IMR-90 (cell line): ENCODE measurements at places on chromosomes 3 and 15. TPM values are rescaled to one million over a fixed set of nuclear protein-coding genes. Genes with fewer than 3 reads are reported as not detected.

DNA sequence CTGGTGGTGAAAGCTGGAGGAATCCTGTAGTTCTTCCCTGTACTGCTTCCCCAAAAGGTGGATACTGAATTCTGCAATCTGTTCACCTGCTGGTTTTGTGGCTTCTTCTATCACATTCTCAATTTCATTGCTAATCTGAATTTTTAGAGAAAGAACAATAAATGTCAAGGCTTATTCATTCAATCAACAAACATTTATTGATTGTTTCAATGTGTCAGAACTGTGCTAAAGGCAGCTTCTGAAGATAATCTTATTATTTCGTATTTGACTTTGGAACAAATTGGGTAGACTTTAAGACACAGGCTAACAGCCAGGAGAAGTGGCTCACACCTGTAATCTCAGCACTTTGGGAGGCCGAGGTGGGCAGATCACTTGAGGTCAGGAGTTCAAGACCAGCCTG is 46.8 kb downstream of the IMPG2 start:
- DNase-seq = no peak

DNA sequence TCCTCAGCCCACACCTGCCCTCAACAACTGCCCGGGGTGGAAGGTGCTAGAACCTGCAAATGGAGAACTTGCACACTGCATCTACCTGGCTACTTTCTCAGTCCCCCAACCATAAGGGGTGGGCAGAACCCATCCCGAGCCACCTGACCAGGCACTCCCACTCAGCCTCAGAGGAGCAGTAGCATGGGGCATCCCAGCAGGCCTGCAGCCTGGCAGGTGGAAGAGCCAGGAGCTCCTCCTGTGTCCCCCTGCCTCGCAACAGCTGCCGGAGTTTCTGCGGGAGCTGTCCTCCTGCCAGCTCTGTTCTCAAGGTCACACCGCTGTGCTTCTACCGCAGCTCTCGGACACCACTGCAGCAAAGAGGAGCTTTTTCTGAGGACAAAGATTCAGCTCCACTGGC is 27.5 kb downstream of the RAB6B start:
- no peak for DNase-seq

DNA sequence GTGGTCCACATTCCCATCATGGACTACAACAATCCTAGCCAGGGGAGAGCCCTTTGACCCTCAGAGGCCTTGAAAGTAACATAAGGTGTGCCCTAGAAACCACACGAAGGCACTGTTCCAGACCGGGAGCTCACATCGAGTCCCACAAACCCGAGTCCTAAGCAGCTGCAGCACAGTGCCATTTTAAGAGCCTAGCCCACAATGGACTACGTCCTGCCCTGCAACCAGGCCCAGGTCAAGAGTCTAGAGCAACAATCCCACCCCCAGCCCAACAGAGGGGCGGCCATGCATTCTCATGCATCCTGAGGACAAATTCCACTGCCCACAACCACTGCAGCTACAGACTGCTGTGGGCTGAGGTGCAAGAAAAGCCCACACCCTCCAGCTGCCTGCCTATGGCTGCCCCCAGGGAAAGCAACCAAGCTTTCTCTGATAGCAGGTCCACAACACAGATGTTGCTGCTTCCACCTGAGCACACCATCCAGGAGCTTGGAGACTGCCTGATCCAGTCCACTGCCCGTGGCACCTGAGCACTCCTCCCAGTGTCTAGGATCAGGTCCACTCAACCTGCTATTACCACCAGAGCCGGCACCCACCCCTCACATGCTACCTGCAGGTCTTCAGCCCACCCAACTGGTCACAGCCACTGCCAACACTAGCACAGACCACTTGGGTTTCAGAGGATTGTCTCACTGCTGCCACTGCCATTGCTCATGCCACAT is 56.8 kb downstream of the IGSF11 start:
- DNase-seq = no peak

- DNase-seq = peak; percentile 87
Observed at GRCh38 chr3:152317956-152318355, 49.2 kb downstream of the MBNL1 start.

DNA sequence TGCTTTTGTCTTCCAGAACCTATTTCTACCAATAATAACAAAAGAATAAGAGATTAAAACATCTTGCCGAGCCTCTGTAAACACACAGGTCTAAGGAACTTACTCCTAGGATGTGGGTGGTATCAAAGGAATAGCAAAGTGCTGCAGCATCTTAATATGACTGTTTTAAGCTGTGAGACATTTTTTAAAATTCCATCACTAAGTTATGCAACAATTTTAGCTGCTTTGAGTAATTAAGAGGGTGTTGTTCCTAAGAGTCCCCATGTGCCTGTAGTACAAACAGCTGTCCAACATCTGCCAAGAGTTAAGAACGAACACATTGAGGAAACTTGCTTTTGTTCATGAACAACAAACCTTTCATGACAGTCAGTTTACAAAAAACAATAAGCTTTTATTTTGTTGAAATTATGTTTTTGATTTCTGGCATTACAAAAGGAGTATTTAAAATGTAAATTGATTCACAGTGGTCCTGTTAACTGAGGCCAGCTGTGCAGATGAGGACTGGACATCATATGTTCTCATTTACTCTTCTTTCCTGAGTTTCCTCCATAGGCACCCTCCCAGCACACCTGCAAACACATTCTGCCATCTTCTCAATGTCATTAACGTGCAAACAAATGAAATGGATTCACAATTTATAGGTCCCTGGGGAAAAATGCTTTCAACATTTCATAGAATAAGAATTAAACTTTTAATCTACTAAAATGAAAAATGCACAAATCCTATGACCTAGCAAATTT is 337.3 kb upstream of the ARHGEF26 start:
- DNase-seq = no peak

GRCh38 chr15:40694688-40695468 is at the start of gene RAD51:
TSS of gene RAD51 (plus strand) at chr15:40695174. CDS start at chr15:40698759, 3,585 bp downstream.
- peak; percentile 93 for DNase-seq

- DNase-seq = no peak
Observed at GRCh38 chr3:104566054-104566453, 800.7 kb upstream of the ALCAM start.

- no peak for DNase-seq
Observed at GRCh38 chr3:70822669-70823068, 510.2 kb upstream of the MDFIC2 start.

GRCh38 chr15:43808960-43809678 is 8.7 kb downstream of the HYPK start:
- no peak for DNase-seq

DNA sequence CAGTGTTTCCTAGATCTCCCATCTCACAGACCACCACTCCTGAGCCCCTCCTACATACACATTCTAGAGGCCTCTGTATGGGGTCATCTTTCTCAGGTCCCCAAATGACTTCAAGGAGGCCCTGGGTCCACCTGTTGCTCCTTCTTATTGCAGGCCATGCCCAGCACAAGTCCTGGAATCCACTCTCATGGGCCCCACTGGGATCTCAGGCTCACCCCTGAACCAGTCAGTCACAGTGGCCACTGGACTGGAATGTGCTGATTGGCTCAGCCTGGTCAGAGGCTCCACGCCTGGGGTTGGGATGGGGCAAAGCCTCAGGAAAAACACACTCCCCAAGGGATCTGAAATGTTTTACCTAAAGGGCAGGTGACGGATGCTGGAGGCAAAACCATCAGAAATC is 55.7 kb downstream of the SPSB4 start:
- no peak for DNase-seq

DNA sequence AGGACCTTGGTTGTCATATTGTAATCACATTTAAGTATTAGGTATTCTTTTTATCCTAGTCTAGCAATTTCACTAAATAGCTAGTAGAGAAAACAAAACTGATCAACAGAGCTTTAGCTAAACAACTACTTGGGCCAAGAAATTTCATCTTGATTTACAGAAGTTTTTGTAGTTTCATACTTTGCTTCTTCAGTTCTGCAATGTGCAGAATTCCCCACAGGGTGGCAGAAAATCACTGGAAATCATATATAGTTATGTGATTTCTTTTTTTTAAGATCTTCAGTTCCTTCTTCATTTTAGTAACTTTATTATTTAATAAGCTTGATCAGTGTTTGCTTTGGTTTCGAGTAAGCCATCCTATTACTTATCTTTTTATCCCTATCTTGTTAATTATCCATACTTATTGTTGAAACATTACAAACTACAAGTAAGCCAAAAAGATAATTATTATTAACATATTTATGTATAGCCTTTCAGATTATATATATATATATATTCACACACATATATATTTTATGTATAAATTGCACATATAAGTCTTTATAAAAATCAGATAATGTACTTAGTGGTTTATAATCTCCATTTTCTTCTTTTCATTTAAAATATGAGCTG is 2.2 kb upstream of the BNIP2 start:
- peak; percentile 58 for DNase-seq

DNA sequence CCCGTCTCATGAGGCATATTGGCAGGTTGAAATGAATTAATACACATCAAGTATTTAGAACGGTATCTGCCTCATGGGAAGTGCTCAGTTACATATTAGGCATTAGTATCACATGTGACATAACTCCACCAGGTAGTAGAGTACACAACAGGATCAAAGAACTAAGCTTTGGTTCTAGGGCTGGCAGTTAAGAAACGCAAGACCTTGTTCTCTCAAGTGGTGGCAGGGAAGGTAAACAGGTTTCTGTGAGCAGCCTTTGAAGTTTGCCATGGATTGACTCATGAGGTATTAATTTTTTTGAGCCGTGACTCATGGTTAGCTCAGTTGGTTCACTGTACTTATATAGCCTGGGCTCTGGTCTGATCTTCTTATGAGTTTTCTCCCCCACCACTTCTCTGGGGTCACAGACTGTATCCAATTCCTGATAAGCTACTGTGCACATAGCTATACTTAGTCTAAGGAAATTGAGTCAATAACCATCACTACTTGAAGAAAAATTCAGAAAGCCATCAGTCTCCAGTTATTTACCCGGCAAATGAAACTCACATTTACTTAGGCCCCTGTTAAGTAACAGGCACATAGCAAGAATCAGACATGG is 155.6 kb upstream of the STT3B start:
- peak; percentile 88 for DNase-seq

DNA sequence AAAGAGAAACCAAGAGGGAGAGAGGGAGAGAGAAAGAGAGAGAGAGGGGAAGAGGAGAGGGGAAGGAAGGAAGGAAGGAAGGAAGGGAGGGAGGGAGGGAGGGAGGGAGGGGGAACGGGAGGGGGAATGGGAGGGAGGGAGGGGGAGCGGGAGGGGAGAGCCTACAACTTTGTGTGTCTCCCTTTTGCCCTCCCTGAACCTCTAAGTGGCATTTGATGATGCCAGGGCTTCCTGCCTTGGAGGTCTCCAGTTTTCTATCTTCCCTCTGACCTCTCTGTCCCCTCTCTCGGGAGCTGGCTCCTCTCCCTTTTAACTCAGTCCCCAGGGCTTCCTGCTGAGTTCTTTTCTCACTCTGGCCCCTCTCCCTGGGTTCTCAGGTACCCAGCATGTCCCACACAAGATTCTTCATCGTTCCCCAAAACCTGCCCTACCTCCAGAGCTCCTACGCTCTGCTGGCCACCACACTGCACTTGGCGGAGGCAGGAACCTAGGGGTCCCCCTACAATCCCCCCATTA is 12.5 kb upstream of the FAM174B start:
- no peak for DNase-seq

- peak; percentile 77 for DNase-seq
Observed at GRCh38 chr15:29913528-29914135, 91.4 kb upstream of the TJP1 start.

DNA sequence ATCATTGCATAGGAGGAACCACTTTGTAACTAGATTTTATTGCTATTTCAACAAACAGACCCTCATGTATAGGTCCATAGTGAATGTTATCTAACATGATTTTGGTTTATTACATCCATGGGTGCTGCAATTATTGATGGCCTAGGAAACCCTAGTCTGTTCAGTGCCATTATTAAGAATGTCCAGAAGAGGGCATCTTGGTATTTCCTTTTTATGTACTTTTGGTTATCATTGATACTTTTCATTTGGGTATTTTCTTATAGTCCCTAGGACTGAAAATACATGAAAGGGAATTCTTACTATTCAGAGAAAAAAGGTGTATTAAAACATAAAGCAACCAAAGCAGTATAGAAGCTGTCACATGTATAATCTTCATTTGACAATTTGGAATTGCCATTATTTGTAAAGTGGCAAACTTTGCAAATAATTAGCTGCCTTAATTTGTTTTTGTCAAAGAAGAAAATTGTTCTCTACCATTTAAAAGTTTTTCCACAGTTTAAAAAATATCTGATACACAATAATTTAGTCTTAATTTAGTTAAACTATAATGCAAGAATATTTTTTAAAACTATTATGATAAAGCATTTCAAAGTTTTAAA is 48.7 kb downstream of the CNOT10 start:
- DNase-seq = peak; percentile 44

DNA sequence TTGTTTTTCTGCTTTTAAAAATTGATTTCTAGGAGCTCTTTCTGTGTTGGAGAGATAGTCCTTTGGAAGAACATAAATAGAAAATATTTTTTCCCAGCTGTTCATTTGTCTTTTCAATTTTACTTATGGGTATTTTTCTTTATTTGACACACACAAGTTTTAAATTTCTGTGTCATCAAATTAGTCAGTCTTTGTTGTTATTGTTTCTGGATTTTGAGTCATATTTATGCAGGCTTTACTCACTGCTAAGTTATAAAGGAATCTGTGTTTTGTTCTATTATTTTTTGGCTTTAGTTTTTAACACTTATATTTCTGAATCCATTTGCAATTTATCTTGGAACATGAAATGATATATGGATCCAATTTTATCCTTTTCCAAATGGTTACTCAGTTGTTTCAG is 5.9 kb upstream of the GHSR start:
- no peak for DNase-seq

- DNase-seq = no peak
Observed at GRCh38 chr3:97439373-97439772, 325.2 kb upstream of the ARL6 start.

DNA sequence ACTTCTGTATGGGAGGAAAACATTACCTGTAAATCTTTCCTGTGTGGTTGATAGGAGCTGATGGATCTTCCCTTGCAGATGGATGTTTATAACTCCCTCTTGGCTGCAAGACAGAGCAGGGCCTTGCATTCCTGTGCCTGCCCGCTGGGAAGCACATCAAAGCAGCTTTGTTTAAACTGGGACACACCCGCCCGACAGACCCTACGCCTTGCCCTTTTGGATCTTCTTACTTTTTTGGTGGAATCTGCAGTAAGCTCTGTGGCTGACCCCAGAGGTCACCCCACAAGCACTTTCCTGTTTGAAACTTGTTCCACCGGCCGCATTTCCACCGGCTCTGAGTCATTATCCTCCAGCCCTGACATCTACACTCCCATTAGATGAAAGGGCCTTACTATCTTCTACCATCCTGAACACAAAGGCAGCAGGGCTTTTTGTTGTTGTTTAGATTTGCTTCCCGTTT is 244.1 kb upstream of the STT3B start:
- DNase-seq = peak; percentile 60

Gene KLHL25
- total RNA-seq = 2.7 and 2.8 TPM in 2 replicates

Gene CPA3
- total RNA-seq = 0.28 TPM in 1 of 2 replicates, not detected in the other

Gene PRRT3
- total RNA-seq = 0.72 and 1.4 TPM in 2 replicates

Gene SAMMSON
- total RNA-seq = not detected in 2 replicates

Gene P3H2
- total RNA-seq = 54.7 and 74.4 TPM in 2 replicates

Gene C3orf49
- not detected in 2 replicates for total RNA-seq

Gene WDR72
- not detected in 2 replicates for total RNA-seq

Gene PLA2G4E
- total RNA-seq = not detected in 2 replicates

Gene UBAP1L
- total RNA-seq = 0.28 and 0.36 TPM in 2 replicates

Gene TLE3
- 5.6 and 6.5 TPM in 2 replicates for total RNA-seq

Gene GPR87
- total RNA-seq = 0.28 and 0.36 TPM in 2 replicates

Gene CCDC33
- not detected in 2 replicates for total RNA-seq
